ENCODE measurements at places on chromosomes 2 and 18.

GRCh38 chr2:63424329-63425078, 163.8 kb downstream of the WDPCP start:
- no peak for DNase-seq

- DNase-seq: no peak
These were observed 44.9 kb upstream of the SLC3A1 start for GRCh38 chr2:44230378-44230777.

- DNase-seq: no peak
These were observed 856 bp downstream of the FAM228A start for GRCh38 chr2:24175631-24176187.

DNA sequence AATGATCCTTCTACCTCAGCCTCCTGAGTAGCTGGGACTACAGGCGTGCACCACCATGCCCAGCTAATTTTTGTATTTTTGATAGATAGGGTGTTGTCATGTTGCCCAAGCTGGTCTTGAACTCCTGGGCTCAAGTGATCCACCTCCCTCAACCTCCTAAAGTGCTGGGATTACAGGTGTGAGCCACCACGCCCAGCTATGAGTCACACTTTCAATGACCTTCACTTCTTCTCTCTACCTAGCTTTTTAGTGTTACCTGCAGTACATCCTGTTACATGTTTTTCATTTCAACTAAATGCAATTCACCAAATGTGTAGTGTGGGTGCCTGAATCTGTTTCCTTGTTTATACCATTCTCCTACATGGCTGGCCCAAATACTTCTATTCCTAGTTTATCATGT, 64.0 kb downstream of the SLC39A10 start:
- no peak for DNase-seq

GRCh38 chr2:241773511-241774418, 2.9 kb upstream of the GAL3ST2 start:
- DNase-seq: no peak

- DNase-seq: no peak
These were observed 6.1 kb upstream of the TMEM185B start for GRCh38 chr2:120229341-120229740.

DNA sequence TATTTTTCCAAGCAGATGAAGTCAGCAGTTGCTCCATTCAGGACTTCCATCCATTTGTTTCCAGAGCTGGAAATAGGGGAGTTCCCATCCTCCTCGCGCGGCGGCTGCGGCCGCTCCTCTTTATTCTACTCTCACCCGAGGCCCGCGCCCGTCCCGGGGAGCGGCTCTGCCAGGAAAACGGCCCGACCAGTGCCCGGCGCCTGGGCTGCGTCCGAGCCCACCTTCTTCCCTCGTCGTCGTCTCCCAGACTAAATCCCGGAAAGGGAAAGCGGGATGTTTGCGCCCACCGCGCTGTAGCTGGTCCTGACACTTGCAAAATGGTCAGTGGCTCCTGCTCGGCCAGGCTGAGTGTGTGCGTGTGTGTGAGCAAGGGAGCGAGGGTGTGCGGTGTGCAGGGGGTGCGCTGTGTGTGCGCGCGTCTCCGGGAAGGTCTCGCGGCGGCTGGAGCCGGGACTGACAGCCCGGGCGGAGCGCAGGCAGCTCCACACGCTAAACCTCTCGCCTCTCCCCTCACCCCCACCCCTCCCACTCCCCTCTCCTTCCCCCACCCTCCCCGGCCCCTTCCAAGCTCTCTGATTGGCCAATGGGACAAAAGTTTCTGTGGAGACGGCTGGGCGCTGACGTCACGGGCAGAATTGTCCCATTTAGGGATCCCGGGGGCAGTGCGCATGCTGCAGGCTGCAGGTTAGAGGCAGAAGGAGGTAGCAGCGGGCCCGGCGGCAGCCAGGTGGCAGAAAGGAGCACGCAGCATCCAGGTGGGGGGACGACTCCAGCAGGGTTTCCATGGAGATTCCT, at the start of gene NOL4:
Gene NOL4, minus strand, starts transcription at position 491 of the 795 bp plus-strand sequence. CDS start 1,660 bp downstream, outside the sequence.
- peak; percentile 99 for DNase-seq

Data from NCI-H1105 (cell line).